CD4-positive, alpha-beta T cell (primary cell): ENCODE measurements at places on chromosomes 5 and 9. TPM values are rescaled to one million over a fixed set of nuclear protein-coding genes. Genes with fewer than 3 reads are reported as not detected.

GRCh38 chr9:21965401-21965951, 28.7 kb downstream of the CDKN2A start:
- H3K36me3 ChIP-seq = no peaks in the 10 kb centered on the region
- peak overlapping the region; percentile 36 for H3K4me3 ChIP-seq
- peaks cover 35% of the 10 kb centered on the region for H3K4me1 ChIP-seq
- H3K27ac ChIP-seq = no peak overlapping the region
- DNase-seq = peak; percentile 72

Gene TAF1L
- total RNA-seq = 0.06 TPM

Gene NSG2
- total RNA-seq = not detected

- no peak for DNase-seq
- no peak overlapping the region for H3K27ac ChIP-seq
- peaks cover 7% of the 10 kb centered on the region for H3K4me1 ChIP-seq
Measured at GRCh38 chr9:109437286-109437685, 60.8 kb downstream of the PTPN3 start.

GRCh38 chr9:20494035-20494434, 128.3 kb downstream of the MLLT3 start:
- peaks cover 5% of the 10 kb centered on the region for H3K4me1 ChIP-seq
- H3K27ac ChIP-seq = no peak overlapping the region
- no peaks in the 10 kb centered on the region for H3K36me3 ChIP-seq
- H3K4me3 ChIP-seq = no peak overlapping the region
- DNase-seq = no peak

DNA sequence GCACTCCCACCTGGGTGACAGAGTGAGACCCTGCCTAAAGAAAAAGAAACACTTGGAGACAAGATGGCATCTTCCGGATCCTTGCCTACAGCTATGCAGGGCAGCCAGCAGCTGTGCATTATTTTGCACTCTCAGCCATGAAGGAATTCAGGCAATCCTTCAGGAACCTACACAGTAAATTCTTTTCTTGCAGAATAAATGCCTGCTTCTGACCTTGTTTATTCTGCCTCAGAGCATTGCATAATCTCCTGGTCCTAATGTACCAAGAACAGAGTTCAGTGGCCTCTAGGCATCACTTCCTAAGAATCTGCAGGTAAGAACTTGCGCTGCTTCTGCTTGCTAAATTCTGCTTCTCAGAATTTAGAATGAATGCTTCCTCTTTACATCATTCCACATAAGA, 16.8 kb downstream of the GLDC start:
- no peak overlapping the region for H3K4me3 ChIP-seq
- no peaks in the 10 kb centered on the region for H3K4me1 ChIP-seq
- no peaks in the 10 kb centered on the region for H3K27me3 ChIP-seq
- no peaks in the 10 kb centered on the region for H3K36me3 ChIP-seq
- DNase-seq = no peak

Gene TMEM215
- not detected for total RNA-seq

Gene PFN3
- total RNA-seq = not detected

- H3K27me3 ChIP-seq = no peaks in the 10 kb centered on the region
- no peaks in the 10 kb centered on the region for H3K36me3 ChIP-seq
- DNase-seq = no peak
- H3K4me1 ChIP-seq = peaks cover 21% of the 10 kb centered on the region
- no peak overlapping the region for H3K27ac ChIP-seq
Measured at GRCh38 chr9:99023831-99024230, 80.1 kb downstream of the COL15A1 start.

DNA sequence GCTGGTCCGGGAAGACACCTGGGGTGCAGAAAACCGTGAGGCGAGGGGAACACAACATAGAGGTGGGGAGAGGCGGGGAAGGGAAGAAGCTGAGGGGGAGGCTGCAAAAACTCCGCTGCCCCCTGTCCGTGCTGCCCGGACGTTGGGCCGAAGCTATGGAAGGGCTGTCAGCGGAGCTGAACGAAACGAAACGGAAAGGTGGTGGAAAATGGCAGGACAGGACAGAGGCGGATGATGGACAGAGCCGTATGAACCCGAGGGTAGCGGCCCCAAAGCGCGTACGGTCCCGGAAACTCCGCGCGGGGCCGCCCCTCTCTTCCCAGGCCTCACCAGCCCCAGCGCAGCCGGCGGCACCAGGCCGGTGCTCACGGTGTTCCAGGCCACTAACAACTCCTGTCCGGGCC, 272 bp downstream of the ANAPC2 start:
- no peaks in the 10 kb centered on the region for H3K27me3 ChIP-seq
- H3K36me3 ChIP-seq = peaks cover 48% of the 10 kb centered on the region
- no peak for DNase-seq
- peaks cover 50% of the 10 kb centered on the region for H3K4me1 ChIP-seq
- H3K4me3 ChIP-seq = peak overlapping the region; percentile 100

Gene TNC
- total RNA-seq = 0.05 TPM

Gene PCSK1
- not detected for total RNA-seq

Gene UBE2QL1
- total RNA-seq = 0.33 TPM

GRCh38 chr9:5575000-5575399, 53.9 kb upstream of the RIC1 start:
- H3K4me1 ChIP-seq = peaks cover 2% of the 10 kb centered on the region
- no peak for DNase-seq
- H3K36me3 ChIP-seq = no peaks in the 10 kb centered on the region
- no peak overlapping the region for H3K27ac ChIP-seq
- no peak overlapping the region for H3K4me3 ChIP-seq
- no peaks in the 10 kb centered on the region for H3K27me3 ChIP-seq

Gene SRD5A1
- total RNA-seq = 2.3 TPM

- no peaks in the 10 kb centered on the region for H3K4me1 ChIP-seq
- H3K27me3 ChIP-seq = no peaks in the 10 kb centered on the region
- no peak for DNase-seq
- no peak overlapping the region for H3K4me3 ChIP-seq
Measured at GRCh38 chr5:128766406-128766805, 198.9 kb upstream of the SLC27A6 start.
